Breast epithelium (tissue), 4 donors: ENCODE measurements at places on chromosomes 11 and 22. TPM values are rescaled to one million over a fixed set of nuclear protein-coding genes. Genes with fewer than 3 reads are reported as not detected.

Gene NFAM1
- total RNA-seq = 0.66 TPM

Gene BIK
- total RNA-seq = 22.6 TPM

Gene CYB5R2
- total RNA-seq = 9.8 TPM

Gene DNHD1
- total RNA-seq = 21.6 TPM

Gene PDE3B
- total RNA-seq = 17.3 TPM

Gene KRTAP5-1
- not detected for total RNA-seq

Gene GLB1L3
- 1.6 TPM for total RNA-seq

Gene CD3G
- total RNA-seq = 0.80 TPM

Gene OR56A1
- not detected for total RNA-seq

Gene KCTD14
- total RNA-seq = 0.64 TPM

Gene MUC6
- 1.3 TPM for total RNA-seq

Gene BARX2
- total RNA-seq = not detected

Gene GATD1
- 9.9 TPM for total RNA-seq

Gene LDHAL6A
- total RNA-seq = not detected

Gene TAGLN
- total RNA-seq = 1,663 TPM

Gene OR52K2
- total RNA-seq = not detected

Gene POU2AF1
- total RNA-seq = 5.6 TPM

Gene CDCA5
- 1.2 TPM for total RNA-seq

Gene HIRA
- 18.4 TPM for total RNA-seq

Gene CECR2
- total RNA-seq = 0.66 TPM

Gene OR2AT4
- not detected for total RNA-seq

Gene GAL3ST1
- 1.3 TPM for total RNA-seq

Gene HOATZ
- total RNA-seq = not detected

Gene NAALADL1
- total RNA-seq = 19.2 TPM

Gene CBLIF
- total RNA-seq = not detected

Gene C11orf52
- 7.5 TPM for total RNA-seq

Gene OR4D5
- total RNA-seq = not detected

Gene SMIM38
- 1.6 TPM for total RNA-seq

Gene POU2AF2
- 2.0 TPM for total RNA-seq

Gene ANO5
- total RNA-seq = 3.3 TPM

Gene KMT2A
- 100.0 TPM for total RNA-seq

Gene ATXN10
- total RNA-seq = 138 TPM
